ENCODE measurements at places on chromosomes 1 and 21.

DNA sequence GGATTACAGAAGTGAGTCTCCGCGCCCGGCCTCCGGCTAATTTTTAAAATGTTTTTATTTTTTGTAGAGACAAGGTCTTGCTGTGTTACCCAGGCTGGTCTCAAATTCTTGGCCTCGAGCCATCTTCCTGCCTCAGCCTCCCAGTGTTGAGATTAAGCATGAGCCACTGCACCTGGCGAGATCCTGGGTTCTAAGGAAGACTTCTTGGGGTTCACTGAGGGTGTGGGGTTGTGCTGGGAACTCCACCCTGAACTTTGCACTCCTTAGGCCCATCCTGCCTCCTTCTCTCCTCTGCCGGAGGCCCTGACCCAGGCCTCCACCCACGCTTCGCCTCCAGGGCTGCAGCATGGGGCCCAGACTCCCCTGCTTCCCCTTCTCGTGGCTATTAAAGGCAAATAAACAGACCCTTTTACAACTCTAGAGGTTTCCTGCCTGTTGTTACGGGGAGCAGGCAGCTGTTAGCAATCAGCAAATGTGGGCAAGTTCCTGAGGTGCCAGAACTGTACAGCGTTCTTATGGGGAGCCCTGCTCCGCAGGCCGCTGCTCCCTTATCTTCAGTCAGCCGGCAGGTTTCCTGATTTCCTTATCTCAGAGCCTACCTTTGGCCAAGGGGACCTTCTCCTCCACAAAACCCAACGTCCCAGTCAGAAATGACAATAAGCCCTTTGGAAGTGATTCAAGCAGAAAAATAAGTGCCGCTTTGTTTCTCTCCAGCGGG lies 41.0 kb upstream of the LIN9 start:
- no peak for DNase-seq

GRCh38 chr1:208885060-208885459 lies 640.9 kb upstream of the PLXNA2 start:
- DNase-seq: no peak

DNA sequence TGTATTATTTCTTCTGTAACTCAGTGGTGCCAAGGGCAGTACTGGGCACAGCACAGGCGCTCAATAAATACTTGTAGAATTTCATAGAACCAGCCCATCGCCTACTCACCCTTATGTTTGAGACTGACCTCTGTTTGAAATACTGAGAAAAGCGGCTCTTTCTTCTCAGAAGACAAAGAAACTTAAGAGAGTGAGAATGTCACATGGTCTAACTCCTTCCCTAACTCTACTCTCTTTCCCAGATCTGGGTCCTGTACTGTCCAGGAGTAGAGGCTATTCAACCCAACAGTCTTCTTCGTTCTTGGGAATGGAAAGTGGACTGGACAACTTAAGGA lies 4.2 kb downstream of the IGSF8 start:
- DNase-seq: no peak

- DNase-seq: peak; percentile 49
Observed at GRCh38 chr1:12616709-12617373, 1.2 kb downstream of the DHRS3 start.

DNA sequence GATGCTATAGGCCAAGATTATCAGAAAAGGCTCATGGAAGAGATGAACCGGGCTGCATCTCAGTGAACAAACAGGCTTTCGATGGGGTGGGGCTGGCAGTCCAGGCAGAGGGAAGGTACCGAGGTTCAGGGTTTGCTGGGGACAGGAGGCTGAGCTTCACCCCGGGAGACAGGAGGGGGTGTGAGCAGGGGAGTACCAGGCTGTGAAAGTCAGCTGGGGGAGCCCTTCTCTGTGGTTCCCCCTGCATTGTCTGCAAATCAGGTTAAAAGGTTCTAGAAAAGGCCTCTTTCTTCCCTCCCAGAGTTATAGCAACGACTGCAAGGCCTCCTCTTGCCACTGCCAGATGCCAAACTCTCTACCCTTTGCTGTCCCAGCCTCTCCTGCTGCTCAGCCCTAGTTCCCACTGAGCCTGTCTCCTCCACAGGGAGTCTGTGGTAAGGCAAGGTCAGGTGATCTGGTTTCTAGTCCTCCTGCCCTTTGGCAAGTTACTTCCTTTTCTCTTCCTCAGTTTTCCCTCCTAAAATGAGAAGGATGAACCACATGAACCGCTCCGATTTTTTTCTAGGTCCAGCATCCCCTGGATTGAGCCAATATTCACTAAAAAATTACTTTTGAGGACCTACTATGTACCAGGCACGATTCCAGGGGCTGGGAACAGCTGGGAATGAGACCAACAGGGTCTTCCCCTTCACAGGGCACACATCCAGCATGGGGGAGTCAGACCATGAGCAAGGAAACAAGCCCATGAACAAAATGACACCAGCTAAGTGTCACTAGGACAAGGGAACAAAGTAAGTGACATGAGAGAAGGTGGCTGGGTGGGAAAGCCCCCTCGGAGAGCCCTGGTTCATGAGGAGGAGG lies 7.2 kb downstream of the LAD1 start:
- DNase-seq: no peak

DNA sequence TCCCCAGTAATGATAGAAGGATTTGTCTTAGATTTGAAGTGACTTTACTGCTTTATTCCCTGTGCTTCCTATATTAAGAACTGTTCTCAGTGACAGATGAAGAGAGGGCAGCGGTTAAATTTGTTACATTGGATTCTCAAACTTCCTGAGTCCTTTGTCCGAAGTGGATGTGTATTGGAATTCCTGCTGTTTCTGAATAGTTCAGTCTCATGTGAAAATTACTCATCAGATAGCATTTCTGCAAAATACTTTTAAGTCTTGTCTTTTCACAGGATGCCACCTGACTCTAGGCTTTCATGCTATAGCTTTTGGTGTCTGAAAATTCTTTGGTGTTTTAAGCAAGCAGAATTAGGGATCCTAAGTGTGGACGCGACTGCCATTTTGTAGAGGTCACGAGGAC lies 83.6 kb downstream of the PRDM2 start:
- DNase-seq: no peak

DNA sequence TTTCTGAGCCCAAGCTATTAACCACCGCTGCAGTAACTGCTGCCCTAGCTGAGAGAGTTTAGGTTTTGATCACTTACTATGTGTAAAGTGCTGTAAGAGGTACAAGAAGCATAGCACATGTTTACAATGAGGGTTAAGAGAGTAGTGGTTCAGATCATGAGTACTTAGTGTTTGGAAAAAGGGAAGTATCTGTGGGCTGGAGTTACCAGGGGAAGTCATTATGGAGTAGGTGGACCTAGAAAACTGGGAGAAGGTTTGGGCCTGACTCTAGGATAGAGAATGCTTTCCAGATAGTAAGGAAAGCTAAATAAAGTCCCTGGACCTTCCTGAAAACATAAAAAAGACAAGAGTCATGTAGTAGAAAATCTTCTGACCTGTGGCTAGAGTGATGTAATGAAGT lies 149.6 kb upstream of the PLXNA2 start:
- DNase-seq: no peak

- no peak for DNase-seq
Observed at GRCh38 chr1:24189528-24189927, 2.4 kb upstream of the IFNLR1 start.

GRCh38 chr21:29953072-29953471 lies 13.3 kb upstream of the GRIK1 start:
- no peak for DNase-seq

- DNase-seq: peak; percentile 21
Observed at GRCh38 chr1:81155131-81155530, 645.6 kb upstream of the ADGRL2 start.

DNA sequence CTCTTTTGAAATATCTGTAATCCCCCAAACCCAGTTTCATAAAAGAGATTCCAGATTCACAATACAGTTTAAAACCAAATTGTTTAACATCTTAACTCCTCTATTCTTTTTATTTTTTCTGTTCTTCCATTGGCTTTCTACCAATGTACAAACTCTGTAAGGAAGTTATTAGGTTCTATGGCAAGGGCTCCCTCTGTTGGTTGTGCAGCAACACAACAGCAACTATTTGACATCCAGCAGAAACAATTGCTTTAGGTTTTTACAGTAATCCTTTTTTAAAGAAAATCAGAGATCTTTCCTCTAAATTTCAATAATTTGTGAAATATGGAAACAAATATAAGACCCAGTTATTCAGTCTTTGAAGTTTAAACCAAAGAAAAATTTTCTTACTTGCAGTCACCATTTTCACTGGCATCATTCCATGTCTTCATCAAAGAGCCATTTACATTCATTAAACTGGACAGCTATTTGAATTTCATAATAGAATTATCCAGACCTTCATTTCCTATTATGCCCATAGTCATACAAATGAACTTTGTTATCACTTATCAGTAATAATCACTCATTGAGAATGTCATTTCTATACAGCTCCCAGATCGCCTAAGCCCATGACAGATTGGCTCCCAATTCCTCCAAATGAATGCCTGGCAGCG lies 46.5 kb upstream of the RNF11 start:
- peak; percentile 34 for DNase-seq

DNA sequence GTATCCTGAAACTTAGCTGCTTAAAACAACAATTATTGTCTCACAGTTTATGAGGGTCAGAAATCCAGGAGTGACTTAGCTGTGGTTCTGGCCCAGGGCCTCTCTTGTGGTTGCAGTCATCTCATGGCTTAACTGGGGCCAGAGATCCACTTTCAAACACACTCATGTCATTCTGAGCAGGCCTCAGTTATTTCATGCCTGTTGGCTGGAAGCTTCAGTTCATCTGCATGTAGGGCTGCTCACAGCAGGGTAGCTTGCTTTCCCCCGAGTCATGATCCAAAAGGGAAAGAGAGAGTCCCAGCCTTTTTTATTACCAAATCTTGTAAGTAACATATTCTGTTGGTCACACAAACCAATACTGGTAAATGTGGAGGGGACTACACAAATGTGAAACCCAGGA lies 96.6 kb upstream of the B3GALT2 start:
- DNase-seq: no peak

GRCh38 chr1:55631509-55631908 lies 416.3 kb upstream of the USP24 start:
- peak; percentile 57 for DNase-seq

DNA sequence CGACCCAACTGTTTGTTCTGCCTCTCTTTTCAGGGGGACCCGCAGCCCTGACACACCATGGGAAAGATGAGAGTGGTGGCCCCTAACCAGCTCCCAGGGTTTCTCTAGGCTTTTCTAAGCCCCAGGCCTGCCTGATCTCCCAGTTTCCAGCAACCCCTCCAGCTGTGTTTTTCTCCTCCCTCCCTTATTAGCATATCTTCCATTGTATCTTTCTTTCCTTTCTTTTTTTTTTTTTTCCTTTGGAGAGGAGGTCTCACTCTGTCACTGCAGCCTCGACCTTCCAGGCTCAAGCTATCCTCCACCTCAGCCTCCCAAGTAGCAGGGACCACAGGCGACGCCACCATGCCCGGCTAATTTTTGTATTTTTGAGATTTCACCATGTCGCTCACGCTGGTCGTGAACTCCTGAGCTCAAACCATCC lies 1.8 kb upstream of the CERS2 start:
- DNase-seq: no peak

DNA sequence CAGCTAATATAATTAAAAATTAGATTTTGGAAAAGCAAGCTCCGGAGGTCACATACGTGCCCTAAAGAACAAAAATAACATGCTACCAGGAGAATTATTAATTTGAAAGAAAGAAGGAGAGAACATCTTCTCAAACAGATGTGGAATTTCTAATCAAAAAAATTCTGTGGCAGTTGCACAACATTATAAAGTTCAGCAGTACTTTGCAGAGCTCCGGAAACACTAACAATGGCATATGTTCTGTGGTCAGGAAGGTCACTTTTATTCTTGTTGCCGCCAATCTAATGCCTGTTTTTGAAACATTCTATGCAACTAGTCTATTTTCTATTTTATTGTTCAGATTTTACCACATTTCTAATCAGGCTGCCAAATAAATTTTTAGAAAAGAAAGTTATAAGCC lies 186.8 kb downstream of the SMYD3 start:
- no peak for DNase-seq

GRCh38 chr1:28466226-28466778 lies 39.5 kb upstream of the RCC1 start:
- no peak for DNase-seq

- DNase-seq: peak; percentile 61
Observed at GRCh38 chr1:84632673-84633434, 57.4 kb downstream of the SSX2IP start.

All from mammary epithelial cell (primary cell).